ENCODE measurements at places on chromosomes 3 and 15. TPM values are rescaled to one million over a fixed set of nuclear protein-coding genes. Genes with fewer than 3 reads are reported as not detected.

- DNase-seq, result peak; percentile 54
Measured at GRCh38 chr15:60390871-60391501, 6.8 kb downstream of the ANXA2 start.

GRCh38 chr3:48023377-48023776 lies 7.2 kb upstream of the MAP4 start:
- DNase-seq, result no peak

DNA sequence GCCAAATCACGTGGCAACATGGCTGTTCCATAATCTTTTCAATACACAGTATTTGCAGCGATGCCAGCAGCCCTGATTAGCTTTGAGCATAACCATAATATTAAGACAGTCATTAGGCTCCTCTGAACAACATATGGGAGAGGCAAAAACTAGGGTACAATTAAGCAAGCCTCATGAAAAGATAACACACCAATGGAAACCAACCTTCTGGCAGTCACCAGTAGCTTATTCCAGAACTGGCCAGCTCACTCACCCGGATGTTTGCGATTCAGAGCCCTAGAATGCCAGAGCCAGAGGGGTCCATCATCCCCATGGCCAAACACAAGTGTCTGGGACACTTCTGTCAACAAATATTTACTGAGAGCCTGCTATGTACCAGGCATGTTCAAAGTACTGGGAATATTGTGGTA lies 48.8 kb upstream of the PLXND1 start:
- DNase-seq, result no peak

GRCh38 chr3:27840807-27841594 lies 118.9 kb upstream of the EOMES start:
- no peak for DNase-seq

GRCh38 chr15:42151141-42151561 lies 5.3 kb downstream of the PLA2G4F start:
- DNase-seq, result no peak

GRCh38 chr3:46999516-47000197 lies 20.2 kb downstream of the NBEAL2 start:
- DNase-seq, result no peak

The ADIPOQ gene
- total RNA-seq, result 208 TPM

The SH3GL3 gene
- not detected for total RNA-seq

The CD276 gene
- 119 TPM for total RNA-seq

GRCh38 chr15:68017201-68017600 lies 36.9 kb upstream of the PIAS1 start:
- DNase-seq, result no peak

- no peak for DNase-seq
Measured at GRCh38 chr3:126607214-126607908, 47.6 kb downstream of the TXNRD3 start.

DNA sequence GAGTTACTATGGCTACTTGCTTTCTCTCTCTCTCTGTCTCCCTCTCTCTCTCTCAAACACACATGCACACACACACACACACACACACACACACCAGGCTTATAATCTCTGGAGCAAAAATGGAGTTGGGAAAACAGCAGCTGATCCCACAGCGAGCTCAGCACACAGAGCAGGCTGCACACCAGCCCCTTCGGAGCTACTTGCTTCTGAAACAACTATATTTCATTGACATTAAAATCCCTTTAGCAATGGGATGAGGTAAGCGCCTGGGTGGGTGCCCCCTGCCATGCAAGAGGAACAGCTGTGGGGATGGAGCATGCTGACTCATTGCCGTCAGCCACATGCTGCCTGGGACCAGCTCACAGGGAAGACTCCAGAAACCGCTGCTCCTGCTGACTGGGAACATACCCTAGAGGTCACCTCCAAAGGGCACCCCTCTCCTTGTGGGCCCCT lies 45.7 kb downstream of the B3GNT5 start:
- DNase-seq, result no peak

The GOLGA8S gene
- under 0.01 TPM for total RNA-seq

- DNase-seq, result no peak
Measured at GRCh38 chr3:152334761-152335160, 66.0 kb downstream of the MBNL1 start.

- DNase-seq, result no peak
Measured at GRCh38 chr15:75685195-75685594, 27.5 kb downstream of the CSPG4 start.

- no peak for DNase-seq
Measured at GRCh38 chr3:170043506-170043905, 5.7 kb downstream of the GPR160 start.

GRCh38 chr3:136305879-136306278 lies 55.7 kb downstream of the PCCB start:
- DNase-seq, result no peak

The KLHL18 gene
- total RNA-seq, result 14.5 TPM

DNA sequence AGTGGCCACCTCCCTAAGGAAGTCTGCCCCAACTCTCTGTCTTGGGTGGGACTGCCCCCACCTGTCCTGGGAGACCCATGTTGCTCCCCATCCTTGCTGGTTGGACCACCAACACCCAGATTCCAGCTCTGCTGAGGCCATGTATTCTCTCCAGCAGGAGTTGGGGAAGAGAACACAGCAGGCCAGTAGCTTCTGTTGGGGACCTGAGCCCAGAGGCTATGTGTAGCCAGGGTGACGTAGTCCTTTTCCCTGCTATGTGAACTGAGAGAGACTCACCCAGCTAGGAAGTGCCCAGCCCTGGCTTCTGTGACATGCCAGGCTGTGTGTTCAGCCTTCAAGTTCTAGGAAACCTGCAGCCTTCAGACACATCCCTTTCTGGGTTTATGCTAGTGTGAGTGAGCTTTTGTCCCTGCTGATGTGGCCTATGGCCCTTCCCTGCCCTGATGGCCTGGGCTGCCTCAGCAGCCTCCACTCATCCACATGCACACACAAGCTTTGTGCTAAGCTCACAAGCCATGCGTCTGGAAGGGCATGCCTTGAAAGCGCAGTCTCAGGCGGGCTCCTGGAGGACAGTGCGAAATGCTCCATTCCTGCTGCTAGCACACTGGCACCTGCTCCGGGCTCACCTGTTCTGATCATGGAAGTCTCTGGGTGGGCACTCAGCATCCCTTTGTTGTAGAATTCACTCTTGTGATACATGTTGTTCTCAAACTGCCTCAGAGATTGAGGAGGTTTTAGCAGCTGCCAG lies 42.6 kb downstream of the KY start:
- DNase-seq, result no peak

DNA sequence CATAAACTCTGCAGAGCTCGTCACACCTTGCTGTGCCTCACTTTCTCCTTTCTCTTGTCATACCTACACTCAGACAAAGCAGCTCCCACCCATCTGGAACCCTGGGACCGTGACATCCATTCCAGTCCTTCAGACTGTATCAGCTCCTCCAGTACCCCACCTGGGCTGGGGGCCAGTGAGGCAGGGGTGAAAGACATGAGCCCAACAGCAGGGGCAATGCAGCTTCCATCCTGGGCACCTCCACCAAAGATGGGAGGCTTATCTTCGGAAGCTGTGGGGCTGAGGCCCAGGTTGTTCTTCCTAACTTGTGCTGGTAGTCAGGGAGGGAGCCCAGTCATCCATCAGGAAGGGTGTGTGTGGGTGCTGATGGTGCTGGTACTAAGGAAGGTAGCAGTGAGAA lies 109.2 kb downstream of the EEFSEC start:
- no peak for DNase-seq

The WDR76 gene
- 4.6 TPM for total RNA-seq

The GXYLT2 gene
- total RNA-seq, result 7.4 TPM

The CNTN4 gene
- total RNA-seq, result 16.7 TPM

DNA sequence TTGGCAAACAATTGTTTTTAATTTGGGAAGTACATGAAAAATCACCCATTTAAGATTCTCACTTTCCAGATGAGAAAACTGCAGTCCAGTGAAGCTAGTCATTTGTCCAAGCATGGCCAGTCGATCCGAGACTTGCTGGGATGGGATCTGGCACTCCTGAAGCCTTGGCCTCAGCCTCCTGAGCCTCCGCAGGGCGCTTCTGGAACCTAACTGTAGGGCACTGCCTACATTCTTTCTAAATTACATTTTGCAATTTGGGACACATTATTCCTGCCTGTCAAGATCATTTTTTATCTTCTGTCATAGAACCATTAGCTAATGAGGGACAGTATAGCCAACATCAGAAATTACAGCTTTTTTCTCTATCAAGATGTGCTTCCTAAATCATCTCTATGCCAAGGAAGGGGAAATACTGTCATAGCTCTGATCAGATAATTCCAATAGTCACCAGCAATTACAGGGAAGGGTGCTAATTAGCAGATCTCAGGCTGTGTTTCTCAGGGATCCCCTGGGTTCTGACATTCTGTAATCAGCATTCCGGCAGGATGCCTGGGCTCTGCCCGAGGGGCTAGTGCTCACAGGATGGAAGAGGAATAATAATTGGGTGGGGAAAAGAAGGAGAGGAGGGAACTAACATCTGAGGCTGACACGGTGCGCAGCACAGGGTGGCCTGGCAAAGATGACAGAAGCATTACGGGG lies 28.3 kb downstream of the ANAPC13 start:
- no peak for DNase-seq

The LRRC31 gene
- 0.29 TPM for total RNA-seq

GRCh38 chr3:184733971-184734608 lies 22.2 kb upstream of the MAGEF1 start:
- no peak for DNase-seq

DNA sequence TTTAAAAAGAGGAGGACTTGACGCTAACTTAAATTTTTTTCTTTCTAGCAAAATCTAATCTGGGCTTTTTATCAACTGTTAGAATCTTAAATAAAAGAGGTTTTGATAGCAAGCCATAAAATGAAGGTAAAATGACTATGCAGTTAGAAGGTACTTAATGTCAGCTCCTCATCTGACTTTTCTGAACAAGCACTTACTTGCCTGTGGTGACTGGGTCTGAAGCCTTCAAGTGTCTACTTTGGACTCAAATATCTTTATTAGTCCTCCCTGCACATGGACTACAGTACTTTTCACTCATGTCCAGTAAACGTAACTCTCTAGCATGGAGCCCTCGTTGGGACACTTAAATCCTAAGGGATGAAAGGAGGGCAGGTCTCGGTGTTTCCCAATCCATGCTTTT lies 135.9 kb downstream of the P2RY1 start:
- DNase-seq, result no peak

GRCh38 chr3:110544730-110545129 lies 526.9 kb upstream of the NECTIN3 start:
- DNase-seq, result no peak

DNA sequence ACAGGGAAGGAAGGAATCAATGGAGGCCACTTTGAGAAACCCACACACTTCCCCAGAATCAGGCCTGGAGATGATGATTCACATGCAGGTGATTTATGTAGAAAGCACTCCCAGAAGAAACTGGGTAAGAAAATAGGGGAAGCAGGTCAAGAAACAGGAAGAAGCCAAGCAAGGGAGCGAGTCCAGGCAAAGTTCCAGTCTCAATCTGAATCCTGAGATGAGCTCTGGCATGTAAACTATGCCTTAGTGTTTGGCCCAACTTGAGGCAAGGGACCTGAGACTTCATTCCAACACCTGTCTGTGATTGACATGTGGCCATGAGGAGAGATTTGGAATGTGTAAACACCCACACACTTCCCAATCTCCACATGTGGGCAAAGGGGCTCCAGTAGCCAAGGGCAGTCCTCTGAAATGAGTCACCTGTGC lies 61.6 kb upstream of the CTNNB1 start:
- DNase-seq, result no peak

DNA sequence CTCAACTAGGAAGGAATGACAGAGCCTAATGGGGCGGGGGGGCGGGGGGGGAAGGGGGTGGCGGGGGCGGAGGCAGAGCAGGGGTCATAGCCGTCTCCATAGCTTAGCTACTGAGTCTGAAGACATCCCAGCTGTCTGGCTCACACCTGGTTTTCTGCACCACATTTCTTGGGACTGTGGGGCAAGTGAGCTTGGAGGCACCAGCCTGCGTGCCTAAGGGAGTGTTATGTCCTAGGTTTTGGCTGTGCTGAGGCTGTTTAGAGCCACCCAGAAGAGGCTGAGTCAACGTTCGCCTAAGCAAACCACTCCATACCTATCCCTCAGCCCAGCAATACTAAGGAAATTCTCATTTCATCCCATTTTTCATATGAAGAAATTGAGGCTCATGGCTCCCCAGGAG lies 1.4 kb downstream of the IL17RD start:
- DNase-seq, result no peak

- no peak for DNase-seq
Measured at GRCh38 chr3:190499122-190499521, 14.8 kb upstream of the IL1RAP start.

The CEP19 gene
- 2.1 TPM for total RNA-seq

DNA sequence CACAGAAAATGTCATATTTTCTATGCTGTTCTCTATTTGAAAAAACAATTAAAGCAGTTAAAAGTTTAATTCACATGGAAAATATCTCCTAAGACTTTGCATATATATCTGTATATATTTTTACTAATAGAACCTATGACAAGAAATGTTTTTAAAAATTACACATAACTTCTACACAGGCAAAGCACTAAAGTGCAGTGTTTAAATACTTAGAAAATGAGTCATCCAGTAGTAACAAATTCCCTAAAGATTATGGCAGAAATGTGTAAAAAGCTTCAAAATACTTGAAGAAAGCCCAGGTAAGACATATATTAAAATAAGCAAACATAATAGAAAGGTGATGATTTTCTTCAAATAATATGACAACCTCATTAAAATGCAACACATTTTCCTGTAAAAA lies 236.6 kb downstream of the TBC1D5 start:
- DNase-seq, result no peak

The KAT2B gene
- 22.6 TPM for total RNA-seq

DNA sequence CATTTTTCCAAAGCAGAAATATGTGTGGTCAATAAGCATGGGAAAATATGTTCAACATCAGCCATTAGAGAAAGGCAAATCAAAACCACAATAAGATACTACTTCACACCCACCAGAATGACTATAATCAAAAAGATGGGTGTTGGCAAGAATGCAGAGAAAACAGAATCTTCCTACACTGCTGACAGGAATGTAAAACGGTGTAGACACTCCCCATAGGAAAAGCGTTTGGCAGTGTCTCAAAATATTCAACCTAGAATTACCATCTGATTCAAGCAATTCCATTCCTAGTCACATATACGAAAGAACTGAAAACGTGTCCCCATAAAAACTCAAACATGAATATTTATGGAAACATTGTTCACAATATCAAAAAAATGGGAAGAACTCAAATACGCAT lies 123.3 kb downstream of the ADAMTS17 start:
- no peak for DNase-seq

The CHRM5 gene
- not detected for total RNA-seq

GRCh38 chr3:37885814-37886213 lies 24.1 kb downstream of the CTDSPL start:
- no peak for DNase-seq

- DNase-seq, result no peak
Measured at GRCh38 chr15:81165535-81165934, 31.1 kb upstream of the IL16 start.

The TEX9 gene
- total RNA-seq, result 3.4 TPM

The CYP8B1 gene
- total RNA-seq, result not detected

Measured in breast epithelium (tissue), 4 donors.